CD4-positive, alpha-beta T cell treated with Interleukin-17A for 4 hours (primary cell): ENCODE measurements at places on chromosomes 1 and 21.

DNA sequence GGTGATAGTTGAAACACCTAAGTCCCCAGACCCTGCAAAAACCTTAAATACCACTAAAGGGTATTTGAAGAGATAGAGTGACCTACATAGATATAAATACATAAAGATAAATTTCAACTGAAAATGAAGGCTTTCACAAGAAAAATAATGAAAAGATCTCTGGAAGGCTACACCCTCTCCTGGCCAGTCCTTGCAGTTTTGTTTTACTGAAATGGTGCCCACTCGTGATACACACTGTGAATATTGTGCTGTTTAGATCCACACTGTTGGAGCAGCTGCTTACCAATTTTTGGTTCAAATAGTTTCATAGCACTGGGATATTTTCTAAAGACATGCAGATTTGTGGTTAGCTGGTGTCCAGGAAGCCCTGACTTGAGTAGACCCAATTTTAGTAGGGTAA is 31.5 kb upstream of the RNF187 start:
- DNase-seq, result no peak

- no peak for DNase-seq
These were observed 35.7 kb downstream of the TOR1AIP1 start for GRCh38 chr1:179917601-179918429.

DNA sequence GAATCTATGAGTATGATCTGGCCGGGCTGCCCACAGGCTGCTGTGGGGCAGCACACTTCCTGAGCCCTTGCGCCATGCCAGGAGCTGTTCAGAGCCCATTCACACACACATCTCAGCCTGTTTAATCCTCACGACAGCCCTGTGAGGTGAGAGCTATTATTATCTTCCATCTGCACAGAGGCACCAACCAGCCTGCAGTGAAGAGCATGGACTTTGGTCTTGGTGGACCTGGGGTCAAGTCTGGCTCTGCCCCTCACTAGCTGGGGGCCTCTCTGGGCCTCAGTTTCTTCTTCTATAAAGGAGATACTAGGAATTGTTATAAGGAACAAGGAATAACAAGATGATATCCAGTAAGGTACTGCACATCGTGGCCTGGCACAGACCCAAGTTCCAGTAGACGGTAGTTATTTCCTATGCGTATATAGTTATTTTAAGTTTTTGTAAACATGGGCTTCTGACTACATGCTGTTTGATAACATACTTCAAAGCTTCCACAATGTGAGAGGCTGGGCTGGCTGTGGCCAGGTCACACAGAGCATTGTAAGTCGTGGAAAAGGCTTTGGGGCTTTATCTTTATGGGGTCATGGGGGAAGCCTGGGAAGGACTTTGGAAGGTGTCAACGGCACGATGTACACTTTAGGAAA is 3.4 kb upstream of the PADI2 start:
- DNase-seq, result no peak

DNA sequence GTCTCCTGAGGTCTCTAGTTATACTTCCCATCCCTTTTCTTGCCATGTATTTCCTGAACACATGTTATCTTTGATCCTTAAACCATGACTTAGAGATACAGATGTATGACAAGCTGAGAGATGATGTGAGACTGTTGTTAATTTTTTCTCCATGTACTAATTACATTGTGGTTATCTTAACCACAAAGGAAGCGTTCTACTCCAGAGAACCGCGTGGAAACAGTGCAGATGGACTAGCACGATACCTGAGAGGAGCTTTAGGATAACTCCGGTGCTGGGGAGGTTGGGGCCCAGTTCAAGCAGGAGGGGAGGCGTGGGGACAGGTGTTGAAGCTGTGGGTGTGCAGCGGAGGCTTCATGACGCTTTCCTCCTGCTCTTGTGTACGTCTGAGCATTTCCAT is 17.5 kb downstream of the PDE9A start:
- DNase-seq, result peak; percentile 21

DNA sequence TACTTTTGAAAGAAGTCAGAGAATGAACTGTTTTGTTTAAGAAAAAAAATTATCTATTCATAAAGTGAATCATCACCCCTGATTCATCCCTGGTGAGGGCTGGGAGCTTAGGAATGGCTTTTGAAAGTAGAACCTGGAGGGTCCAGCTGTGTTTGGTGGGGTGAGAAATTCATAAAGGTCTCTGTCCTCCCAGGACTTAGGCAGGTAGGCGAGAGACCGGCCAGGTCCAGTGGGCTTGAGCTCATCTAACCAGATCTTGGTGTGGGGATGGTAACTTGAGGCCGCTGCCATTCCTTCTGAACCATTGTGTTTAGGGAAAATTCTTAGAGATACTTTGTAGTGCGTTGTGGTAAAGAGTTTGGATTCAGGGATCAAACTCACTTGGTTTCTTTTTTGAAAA is 156.8 kb upstream of the TNR start:
- no peak for DNase-seq

DNA sequence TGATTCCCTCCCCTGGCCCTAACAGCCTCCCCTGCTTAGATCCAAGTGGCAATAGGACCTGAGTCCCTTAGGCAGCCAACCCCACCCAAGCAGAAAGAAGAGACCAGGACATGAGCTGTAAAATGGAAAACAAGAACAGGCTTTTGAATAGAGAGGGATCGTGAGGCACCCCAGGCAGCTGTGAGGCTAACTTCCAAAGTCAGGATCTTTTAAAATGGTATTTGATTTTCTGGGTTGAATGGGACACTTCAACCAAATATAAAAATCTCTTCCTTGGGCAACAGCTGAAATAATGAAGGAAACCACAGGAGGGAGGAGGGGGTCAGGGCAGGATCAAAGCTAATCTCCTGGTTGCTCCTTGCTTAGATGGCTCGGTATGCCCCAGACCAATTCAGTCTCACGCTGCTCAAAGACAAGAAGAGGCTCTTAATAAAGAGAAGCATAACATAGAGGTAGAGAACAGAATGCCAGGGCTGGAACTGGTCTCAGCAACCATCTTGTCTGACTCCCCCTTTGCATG is 28.6 kb upstream of the AVPR1B start:
- DNase-seq, result no peak

GRCh38 chr1:230277201-230278025 is 148.7 kb downstream of the PGBD5 start:
- DNase-seq, result peak; percentile 12

DNA sequence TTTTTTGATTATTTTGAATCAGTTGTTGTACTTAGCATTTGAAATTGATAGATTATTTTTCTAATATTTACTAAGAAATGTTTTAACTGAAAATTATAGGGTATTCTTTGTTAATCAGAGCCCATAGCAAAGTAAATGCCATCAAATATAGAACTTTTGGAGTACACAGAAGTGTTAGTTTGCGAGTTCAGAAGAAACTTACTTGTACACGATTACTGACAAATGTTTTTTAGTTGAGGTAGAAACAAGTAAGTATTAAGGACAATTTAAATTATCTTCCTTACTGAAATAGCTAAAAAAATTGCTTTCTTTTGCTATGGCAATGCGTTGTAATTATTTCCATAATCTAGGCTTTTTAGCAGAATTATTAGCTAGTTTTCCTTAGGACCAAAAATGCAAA is 692.2 kb downstream of the USP25 start:
- no peak for DNase-seq
